ENCODE measurements at places on chromosomes 12 and 14. TPM values are rescaled to one million over a fixed set of nuclear protein-coding genes. Genes with fewer than 3 reads are reported as not detected.

The KLRG1 gene
- total RNA-seq: 0.25 TPM

The COPS7A gene
- total RNA-seq: 27.8 TPM

The PPP1R36 gene
- total RNA-seq: 0.57 TPM

The DPPA3 gene
- not detected for total RNA-seq

The MYBPC1 gene
- not detected for total RNA-seq

The KLRC3 gene
- not detected for total RNA-seq

The MED13L gene
- total RNA-seq: 115 TPM

The TNFAIP2 gene
- total RNA-seq: 58.9 TPM

The HOTAIR gene
- not detected for total RNA-seq

The RNU4-1 gene
- not detected for total RNA-seq

The MYL2 gene
- not detected for total RNA-seq

The MYH6 gene
- total RNA-seq: not detected

The PDE3A gene
- 2.4 TPM for total RNA-seq

The TMEM63C gene
- total RNA-seq: 0.65 TPM
